RWPE2 (cell line): ENCODE measurements at places on chromosomes 5 and 9.

- peak overlapping the region; percentile 65 for H3K27ac ChIP-seq
- H3K36me3 ChIP-seq, result no peaks in the 10 kb centered on the region
- no peaks in the 10 kb centered on the region for H3K27me3 ChIP-seq
- H3K4me3 ChIP-seq, result no peak overlapping the region
Measured at GRCh38 chr5:149618581-149619248, 37.4 kb downstream of the ARHGEF37 start.

GRCh38 chr9:115237385-115237998, 119.5 kb upstream of the TNC start:
- peaks cover 16% of the 10 kb centered on the region for H3K4me1 ChIP-seq
- H3K27me3 ChIP-seq, result no peaks in the 10 kb centered on the region
- H3K36me3 ChIP-seq, result no peaks in the 10 kb centered on the region
- H3K4me3 ChIP-seq, result no peak overlapping the region
- no peak for DNase-seq

GRCh38 chr9:115439641-115440040, 321.7 kb upstream of the TNC start:
- no peaks in the 10 kb centered on the region for H3K27me3 ChIP-seq
- no peaks in the 10 kb centered on the region for H3K36me3 ChIP-seq
- H3K27ac ChIP-seq, result no peak overlapping the region
- H3K4me1 ChIP-seq, result no peaks in the 10 kb centered on the region
- no peak for DNase-seq
- H3K4me3 ChIP-seq, result no peak overlapping the region

- DNase-seq, result no peak
- H3K4me3 ChIP-seq, result no peak overlapping the region
- peaks cover 9% of the 10 kb centered on the region for H3K4me1 ChIP-seq
- no peaks in the 10 kb centered on the region for H3K27me3 ChIP-seq
Measured at GRCh38 chr9:124286292-124286931, 28.7 kb downstream of the NEK6 start.

DNA sequence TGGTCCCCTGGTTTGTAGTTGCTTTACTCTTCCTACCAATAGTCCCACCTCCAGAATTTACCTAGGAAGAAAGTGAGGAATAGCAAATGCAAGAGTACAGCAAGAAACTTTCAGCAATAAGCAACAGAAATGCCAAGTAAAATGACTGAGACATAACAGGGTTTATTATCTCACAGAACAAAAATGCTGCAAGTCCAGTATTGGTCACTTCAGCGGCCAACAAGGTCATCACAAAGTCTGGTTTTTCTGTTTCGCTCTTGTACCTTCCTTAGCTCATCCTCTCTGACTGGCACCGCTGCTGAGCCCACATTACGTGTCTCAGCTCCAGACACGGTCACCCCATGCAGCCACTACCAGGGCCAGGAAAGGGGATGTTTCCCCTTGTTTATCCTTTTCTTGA, 82.7 kb downstream of the RFK start:
- H3K4me1 ChIP-seq, result no peaks in the 10 kb centered on the region
- H3K4me3 ChIP-seq, result no peak overlapping the region
- H3K27ac ChIP-seq, result no peak overlapping the region
- no peaks in the 10 kb centered on the region for H3K27me3 ChIP-seq
- no peak for DNase-seq
- no peaks in the 10 kb centered on the region for H3K36me3 ChIP-seq
